ENCODE measurements at places on chromosomes 2 and 18. TPM values are rescaled to one million over a fixed set of nuclear protein-coding genes. Genes with fewer than 3 reads are reported as not detected.

EFHD1 gene
- 13.9 TPM for total RNA-seq

LAMA1 gene
- 0.51 TPM for total RNA-seq

CD207 gene
- not detected for total RNA-seq

PPP1R1C gene
- total RNA-seq: 5.4 TPM

TMEM163 gene
- 0.33 TPM for total RNA-seq

MSTN gene
- 0.09 TPM for total RNA-seq

KIF1A gene
- total RNA-seq: 0.08 TPM

EPHA4 gene
- 2.3 TPM for total RNA-seq

ZNF397 gene
- total RNA-seq: 13.1 TPM

ANKRD36B gene
- 9.2 TPM for total RNA-seq

RND3 gene
- total RNA-seq: 14.8 TPM

IL1RN gene
- 3.9 TPM for total RNA-seq

RBM45 gene
- total RNA-seq: 11.4 TPM

CRYGD gene
- not detected for total RNA-seq

PELI1 gene
- total RNA-seq: 21.3 TPM

WNT10A gene
- total RNA-seq: 0.05 TPM

EVX2 gene
- not detected for total RNA-seq

RIOK3 gene
- total RNA-seq: 52.1 TPM

TAF4B gene
- 0.42 TPM for total RNA-seq

TMX3 gene
- total RNA-seq: 16.8 TPM

RAB6C gene
- total RNA-seq: not detected

Measured in liver (tissue), 10 donors.